ENCODE measurements at places on chromosomes 1 and 21.

DNA sequence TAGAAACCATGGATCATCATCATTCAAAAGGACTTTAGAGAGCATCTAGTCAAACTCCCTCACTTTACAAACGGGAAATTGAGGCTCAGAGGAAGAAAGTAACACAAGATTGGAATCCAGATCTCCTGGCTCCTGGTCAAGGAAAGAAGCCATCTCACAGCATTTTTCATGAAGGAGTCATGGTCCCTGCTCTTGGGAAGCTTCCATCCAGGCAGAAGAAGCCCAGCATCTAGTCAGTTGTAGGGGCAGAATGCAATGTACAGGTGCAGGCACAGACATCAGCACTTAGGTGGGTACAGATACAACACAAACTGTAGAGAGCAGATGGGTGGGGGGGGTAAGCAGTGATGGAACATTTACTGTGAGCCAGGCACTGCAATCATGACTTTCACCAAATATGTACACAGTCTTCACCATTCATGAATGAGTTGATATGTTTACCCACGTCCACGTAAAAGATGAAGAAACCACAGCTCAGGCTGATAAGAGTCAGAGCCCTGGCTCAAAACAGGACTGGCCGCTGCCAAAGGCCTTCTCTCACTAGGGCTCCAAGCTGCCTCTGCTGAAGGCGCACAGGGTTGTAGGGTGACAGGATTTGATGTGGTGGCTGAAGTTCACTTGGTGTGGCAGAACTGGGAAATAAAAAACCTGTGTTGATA lies 44.0 kb downstream of the OPTC start:
- DNase-seq, result no peak

DNA sequence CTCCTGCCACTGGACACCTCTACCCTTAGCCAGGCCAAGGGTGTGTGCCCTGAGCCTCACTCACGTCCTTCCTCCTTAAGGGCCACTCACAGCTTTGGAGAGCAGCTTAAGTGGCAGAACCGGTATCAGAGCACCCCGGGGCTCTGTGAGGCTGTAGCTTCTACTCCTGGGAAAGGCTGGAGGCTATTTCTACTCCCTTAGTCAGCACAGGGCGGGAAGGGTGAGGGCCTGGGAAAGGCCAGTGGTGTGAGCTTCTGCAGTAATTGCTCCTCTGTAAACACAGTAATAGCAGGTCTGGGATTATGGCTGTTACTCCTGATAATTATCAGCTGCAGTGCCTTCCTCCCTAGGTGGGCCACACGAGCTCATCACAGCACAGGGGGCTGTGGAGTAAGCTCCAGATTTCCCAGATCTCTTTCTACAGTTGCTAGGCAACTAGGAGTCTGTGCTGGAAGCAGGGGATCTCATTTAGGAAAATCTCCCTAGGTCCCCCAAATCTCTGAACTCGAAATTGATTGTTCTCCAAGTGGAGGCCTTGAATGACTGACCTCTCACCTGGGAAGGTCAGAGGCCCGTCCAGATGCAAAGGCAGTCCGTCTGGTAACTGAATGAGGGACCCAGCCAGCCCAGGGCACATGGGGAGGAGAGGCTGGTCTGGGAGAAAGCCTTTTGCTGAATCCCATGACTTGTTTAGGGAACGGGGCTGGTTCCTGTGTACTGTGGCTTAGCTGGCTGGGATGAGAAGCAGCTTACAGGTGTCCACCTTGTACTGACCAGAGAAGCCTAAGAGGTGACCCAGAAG lies 29.3 kb downstream of the IER5 start:
- peak; percentile 69 for DNase-seq

GRCh38 chr1:172118618-172119017 lies 277.3 kb downstream of the DNM3 start:
- DNase-seq, result no peak

DNA sequence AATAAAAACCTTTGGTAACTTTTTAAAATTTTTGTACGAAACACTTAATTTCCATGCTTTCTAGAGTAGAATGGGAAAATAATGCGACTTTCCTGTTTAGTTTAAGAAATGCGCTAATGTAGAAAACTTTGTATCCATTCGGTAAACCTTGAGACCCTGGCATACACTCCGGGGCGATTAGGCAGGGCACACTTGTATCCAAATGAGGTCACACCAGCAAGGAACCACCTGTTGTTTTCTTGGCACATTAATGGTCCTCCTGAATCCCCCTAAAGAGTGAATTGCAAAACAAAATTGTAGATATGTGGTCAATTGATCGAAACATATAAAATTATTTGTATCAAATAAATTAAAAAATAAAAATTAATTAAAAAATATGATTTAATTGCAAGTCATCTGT lies 25.2 kb downstream of the CHODL start:
- no peak for DNase-seq

DNA sequence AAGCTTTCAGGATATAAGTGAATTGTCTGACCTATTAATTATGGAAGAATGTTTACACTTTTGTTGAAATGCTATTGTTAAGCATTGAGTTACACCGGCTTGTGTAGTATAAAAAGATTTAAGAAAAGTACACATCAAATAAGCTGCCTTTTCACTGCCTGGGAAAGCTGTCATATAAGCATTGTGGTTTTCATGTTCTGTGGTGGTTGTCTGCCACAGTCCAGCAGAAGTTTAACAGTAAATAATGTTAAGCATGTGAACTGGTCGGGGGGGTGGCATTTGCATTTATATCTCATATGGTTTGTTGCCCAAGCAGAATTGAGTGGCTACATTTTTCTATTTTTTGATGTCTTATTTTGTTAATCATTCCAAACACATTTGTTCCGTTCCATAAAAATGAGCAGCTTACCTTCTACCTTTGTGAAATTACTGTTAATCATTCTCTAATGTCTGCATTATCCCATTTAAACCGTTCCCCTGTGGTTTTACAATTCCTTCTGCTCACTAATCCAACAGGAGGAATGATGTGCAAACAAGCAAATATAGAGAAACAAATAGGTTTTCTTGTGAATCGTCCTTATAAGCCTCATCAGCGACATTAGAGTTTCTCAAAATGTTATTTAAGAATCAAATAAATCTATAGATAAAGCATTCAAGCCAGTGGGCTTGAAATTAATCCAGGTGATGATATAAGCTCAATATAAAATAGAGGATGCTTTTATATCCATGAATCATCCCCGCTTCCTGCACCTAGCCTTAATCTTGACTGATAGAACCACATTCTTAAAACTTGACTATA lies 160.8 kb upstream of the SAMSN1 start:
- no peak for DNase-seq

GRCh38 chr1:184399192-184399847 lies 12.5 kb downstream of the C1orf21 start:
- no peak for DNase-seq

- no peak for DNase-seq
These were observed 301.7 kb upstream of the LYPLAL1 start for GRCh38 chr1:218872026-218872425.

GRCh38 chr1:24540906-24541710 lies 14.8 kb upstream of the NCMAP start:
- DNase-seq, result no peak

DNA sequence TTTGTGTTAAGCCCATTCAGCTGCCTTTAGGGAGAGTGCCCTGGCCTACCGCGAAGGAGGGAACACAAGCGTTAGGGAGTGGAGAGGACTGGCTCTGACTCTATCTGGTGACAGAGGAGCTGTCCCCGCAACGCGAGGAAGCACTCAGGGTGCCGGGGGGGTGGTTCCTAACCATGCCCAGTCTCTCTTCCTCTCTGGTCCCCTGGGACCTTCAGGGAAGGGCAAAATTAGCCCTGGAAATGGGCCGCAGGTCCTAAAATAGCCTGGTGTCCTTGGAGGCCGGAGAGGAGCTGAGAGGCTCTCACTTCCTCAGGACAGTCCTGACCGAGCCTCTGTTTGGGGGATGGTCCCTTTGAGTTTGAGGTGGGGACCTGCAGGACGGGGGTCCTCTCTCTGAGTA lies 5.8 kb downstream of the SLC45A1 start:
- DNase-seq, result no peak

- no peak for DNase-seq
These were observed 241.8 kb upstream of the IRF2BP2 start for GRCh38 chr1:234851450-234852438.

All from right lung (tissue), 10 donors.